ENCODE measurements at places on chromosomes 1 and 21.

DNA sequence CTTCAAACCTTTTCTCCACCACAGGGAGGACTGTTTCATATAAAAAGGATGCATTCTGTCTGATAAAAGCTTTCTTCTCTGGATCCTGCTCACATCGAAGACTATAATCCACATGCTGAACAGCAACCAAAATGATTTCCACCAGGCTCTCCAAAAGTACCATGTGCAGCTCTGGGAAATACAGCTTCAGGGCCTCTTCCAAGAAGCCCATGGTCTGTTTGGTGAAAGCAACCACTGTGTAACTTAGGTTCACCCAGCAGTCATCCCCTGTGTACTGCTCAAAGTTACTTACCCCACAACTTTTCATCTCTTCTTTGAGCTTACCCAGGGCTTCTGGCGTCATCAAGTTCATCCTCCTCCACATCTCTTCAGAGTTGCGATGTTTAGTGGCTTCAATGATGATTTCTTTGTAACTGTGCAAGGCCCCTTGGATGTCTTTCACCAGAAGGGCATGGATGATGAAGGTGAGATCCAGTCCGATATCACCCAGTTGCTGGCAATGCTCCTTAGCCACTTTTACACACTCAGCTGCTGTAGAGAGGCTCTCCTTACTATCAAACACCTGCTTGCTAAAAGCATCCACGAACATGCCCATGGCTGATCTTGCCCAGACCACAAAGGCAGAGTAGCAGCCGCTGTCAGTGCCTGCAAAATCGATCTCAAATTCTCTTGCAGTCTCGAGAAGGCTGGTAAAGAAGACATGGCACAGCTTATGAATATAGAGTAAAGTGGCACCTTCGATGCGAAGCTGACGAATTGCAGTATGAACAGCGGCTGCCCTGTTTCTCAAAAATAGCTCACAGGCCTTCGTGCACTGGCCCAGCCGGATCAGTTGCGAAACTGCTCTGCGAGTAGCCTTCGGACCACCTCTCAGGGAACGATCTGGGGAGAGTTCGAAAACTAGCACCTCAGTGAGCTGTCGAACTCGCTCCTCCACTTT, 1.7 kb downstream of the EXOC8 start:
- no peak for DNase-seq

- DNase-seq, result no peak
Measured at GRCh38 chr21:22223385-22223784, 1225.2 kb downstream of the NCAM2 start.

- no peak for DNase-seq
Measured at GRCh38 chr1:232938926-232939325, 11.5 kb upstream of the NTPCR start.

DNA sequence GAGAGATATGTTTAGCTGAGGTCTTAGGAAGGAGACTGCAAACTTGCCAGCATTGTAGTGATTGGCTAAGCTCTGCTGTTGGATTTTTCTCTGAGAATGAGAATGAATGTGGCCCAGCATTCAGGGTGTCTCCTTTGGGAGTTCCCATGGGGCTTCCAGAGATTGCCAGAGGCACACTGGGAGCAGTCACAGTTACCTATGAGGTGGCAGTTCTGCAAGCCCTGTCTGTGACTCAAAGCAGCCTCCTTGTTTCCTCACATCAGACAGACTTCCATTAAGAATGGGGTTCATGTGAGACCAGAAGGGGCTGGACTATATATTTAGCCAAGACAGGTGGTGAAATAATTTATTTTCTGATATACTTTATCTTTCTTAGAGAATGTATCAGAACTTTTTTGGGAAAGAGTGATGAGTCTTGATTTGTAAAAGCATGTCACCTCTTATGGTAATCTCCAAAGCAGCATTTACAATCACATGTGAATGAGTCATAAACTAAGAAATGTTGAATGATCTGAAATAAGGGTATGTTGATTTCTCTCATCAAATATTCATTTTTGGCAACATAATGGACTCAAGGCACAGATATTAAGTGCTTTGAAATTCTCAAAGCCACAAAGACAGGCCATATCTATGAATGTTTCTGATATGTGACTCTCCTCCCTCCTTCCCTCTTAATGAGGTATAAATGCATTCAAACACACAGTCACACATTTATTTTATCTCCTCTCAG, 9.5 kb upstream of the SLC19A2 start:
- no peak for DNase-seq

DNA sequence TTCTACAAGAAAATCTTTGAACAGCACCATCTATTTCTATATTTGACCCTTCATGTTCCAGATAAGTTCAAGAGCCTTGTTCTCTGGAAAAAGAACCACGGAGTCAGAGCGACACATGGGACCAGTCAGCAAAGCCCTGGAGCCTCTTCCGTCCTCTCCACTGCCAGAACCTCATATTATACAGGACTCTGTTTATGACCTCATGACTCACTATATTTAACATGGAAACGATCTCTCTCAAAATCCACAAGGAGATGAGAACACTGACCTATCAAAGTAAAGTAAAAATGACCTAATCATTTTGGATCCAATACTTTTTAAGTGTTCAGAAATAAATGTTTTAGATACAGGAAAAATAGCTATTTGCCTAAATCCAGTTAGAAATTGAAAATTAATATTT, 124.6 kb upstream of the KRTAP19-8 start:
- no peak for DNase-seq

DNA sequence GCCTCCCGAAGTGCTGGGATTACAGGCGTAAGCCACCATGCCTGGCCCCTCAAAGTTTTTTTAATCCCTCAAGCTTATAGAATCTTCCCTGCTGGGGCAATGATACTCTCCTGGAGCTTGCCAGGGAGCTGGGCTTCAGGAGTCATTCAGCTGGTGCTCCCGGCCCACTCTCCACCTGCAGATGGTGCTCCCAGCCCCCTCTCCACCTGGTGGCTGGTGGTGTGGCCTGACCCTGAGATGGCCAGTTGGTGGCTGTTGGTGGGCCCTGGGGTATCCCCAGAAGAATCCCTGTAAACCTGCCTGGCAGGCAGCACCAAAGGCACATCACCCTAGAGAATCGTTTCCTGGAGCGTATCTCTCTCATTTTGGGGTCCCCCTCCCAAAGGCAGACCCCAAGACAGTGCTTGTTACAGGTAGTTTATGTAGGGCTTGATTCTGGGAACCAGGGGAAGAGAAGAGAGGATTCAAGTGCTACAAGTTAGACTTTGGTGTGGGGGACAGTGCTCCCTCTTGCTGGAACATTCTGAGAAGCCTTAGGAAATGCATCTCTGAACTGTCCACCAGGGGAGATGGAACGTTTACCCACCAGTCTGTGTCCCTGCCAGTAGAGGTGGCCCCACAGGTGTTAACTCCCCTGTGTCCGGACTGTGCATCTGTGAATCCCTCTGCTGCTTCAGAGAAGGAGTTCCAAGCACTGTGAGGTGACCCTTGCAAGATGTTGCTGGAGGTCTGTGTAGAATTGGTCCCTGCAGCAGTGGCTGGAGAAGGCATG, 29.1 kb upstream of the ACTL8 start:
- no peak for DNase-seq

- DNase-seq, result no peak
Measured at GRCh38 chr1:63634471-63634870, 41.3 kb downstream of the PGM1 start.

Measured in amygdala (tissue), 56 donors.